ENCODE measurements at places on chromosomes 2 and 18. TPM values are rescaled to one million over a fixed set of nuclear protein-coding genes. Genes with fewer than 3 reads are reported as not detected.

The RTP5 gene
- not detected for total RNA-seq

The SERPINB13 gene
- total RNA-seq: not detected

The LIMS4 gene
- total RNA-seq: 0.49 TPM

The SFT2D3 gene
- 6.2 TPM for total RNA-seq

The ERFE gene
- not detected for total RNA-seq

Data from GM12878 (cell line).